ENCODE measurements at places on chromosomes 16 and 17. TPM values are rescaled to one million over a fixed set of nuclear protein-coding genes. Genes with fewer than 3 reads are reported as not detected.

- no peak for DNase-seq
Observed at GRCh38 chr17:83028851-83029250, 50.6 kb upstream of the METRNL start.

Gene PRAC1
- not detected for total RNA-seq

DNA sequence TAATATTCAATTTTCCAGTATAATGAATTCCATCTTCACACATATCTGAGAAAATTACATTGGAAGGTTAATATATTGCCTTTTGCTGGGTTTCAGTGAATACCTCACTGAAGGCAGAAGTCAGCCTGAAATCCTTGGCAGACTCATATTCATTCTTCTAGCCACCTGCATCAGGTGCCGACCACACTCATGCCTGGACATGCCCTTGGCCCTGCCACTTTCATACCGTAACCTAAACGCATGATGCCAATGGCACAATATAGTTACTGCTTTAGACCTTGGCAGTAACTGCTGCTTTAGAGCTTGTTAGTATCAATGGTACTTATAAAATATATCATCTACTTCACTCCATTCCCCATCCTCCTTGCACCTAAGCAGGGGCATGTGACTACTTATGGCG lies 817.6 kb upstream of the CDH8 start:
- DNase-seq, result no peak

Gene MYO15B
- 0.26 TPM for total RNA-seq

GRCh38 chr17:79801156-79802038 lies 4.5 kb upstream of the CBX8 start:
- no peak for DNase-seq

Gene ACE
- total RNA-seq, result 0.36 TPM

- no peak for DNase-seq
Observed at GRCh38 chr17:3594976-3595375, 14.2 kb downstream of the TRPV1 start.

Gene DUXB
- not detected for total RNA-seq

GRCh38 chr16:9258423-9259051 lies 167.1 kb downstream of the HAPSTR1 start:
- DNase-seq, result peak; percentile 5

Gene ZNF469
- total RNA-seq, result 1.5 TPM
